ENCODE measurements at places on chromosomes 2 and 18.

DNA sequence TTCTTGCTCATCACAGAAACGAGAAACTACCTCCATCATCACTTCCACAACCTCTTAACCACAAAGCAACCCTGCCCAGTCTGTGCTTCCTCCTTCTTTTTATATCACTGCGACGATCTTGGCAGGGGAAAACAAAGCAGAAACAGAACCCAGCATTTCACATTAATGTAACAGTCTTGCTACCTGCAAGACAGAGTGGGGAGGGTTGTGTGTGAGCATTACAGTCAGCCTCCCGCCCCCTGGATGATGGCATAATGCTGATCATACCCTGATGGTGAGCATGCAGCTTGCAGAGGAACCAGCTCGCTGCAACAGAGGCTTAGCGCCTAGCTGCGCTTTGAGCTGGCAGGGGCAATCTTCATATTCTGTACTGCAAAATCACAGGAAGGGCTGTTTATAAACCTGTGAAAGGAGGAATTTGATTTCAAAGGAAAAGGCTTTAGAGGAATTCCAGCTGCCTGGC, 376.1 kb downstream of the IRS1 start:
- no peak for DNase-seq

- DNase-seq = no peak
Observed at GRCh38 chr2:154826827-154827226, 128.3 kb downstream of the KCNJ3 start.

GRCh38 chr2:235378246-235378645, 115.6 kb upstream of the AGAP1 start:
- no peak for DNase-seq

GRCh38 chr2:112032689-112033465, 22.2 kb upstream of the TMEM87B start:
- DNase-seq = no peak

GRCh38 chr18:76948345-76948744, 126.0 kb downstream of the ZNF236 start:
- no peak for DNase-seq

- DNase-seq = no peak
Observed at GRCh38 chr18:31591628-31592027, at the start of gene TTR. TSS of gene TTR (plus strand) at chr18:31591877. CDS start at chr18:31591903, 26 bp downstream.

DNA sequence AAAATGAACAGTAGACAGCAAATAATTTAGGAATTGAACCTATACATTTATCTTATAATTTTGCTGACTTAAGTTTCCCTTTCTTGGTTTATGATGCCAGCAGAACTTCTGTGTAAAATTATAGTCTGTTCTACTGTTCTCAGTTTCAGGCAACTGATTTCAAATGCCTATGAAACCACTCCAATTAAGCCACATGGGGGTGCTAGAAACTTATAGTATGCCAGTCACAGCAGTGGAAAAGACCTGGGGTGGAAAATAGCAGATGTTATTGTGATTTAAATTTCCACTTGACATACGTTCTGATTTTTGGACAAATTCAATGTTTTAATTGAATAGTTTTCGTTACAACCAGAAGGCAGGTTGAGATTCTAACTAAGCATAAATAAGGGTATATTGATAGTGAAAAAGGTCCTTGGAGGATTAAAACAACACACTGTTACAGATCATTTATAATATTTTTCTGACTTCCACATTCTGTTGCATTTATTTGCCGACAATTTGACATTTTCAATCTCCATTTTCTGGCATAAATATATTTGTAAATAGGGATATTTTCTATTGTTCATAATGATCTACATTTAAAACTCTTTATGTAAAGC, 61.4 kb downstream of the CPS1 start:
- no peak for DNase-seq

DNA sequence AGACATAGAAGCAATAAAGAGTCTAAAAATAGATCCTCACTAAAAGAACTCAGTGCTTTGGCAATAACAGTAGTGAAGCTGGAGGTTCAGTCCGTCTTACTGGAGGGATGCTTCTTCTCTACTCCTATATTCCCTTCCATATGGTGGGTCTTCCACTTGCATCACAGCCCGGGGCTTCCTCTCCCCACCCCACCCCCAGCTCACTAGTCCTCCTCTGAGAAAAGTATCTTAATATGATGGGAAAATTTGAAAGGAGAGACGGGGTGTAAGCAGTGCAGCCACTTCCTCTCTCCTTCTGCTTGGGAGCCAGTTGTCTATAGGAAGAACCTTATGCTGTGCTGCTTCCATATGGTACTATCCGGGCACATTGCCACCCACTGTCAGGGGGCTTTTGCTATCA, 57.2 kb upstream of the SPOPL start:
- DNase-seq = no peak

GRCh38 chr2:241994086-241994485, 124.6 kb downstream of the RTP5 start:
- DNase-seq = no peak

- no peak for DNase-seq
Observed at GRCh38 chr2:27967076-27967475, 76.5 kb downstream of the BABAM2 start.

- no peak for DNase-seq
Observed at GRCh38 chr2:238506371-238507068, 79.8 kb downstream of the ASB1 start.

DNA sequence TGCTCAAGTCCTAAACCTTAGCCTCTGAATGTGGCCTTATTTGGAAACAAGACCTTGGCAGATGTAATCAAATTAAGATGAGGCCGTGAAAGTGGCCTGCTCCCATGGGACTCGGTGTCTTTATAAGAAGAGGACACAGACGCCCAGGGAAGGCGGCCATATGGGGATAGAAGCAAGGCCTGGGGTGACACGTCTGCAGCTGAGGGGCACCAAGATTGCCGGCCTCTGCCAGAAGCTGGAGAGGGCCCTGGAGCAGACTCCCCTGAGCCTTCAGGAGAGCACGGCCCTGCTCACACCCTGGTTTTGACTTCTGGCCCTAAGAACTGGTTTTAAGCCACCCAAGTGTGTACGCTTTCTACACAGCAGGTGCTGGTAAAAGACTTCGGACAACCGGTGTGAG, 29.2 kb upstream of the SALL3 start:
- DNase-seq = no peak

GRCh38 chr2:174780191-174780840, 16.0 kb upstream of the CHRNA1 start:
- DNase-seq = no peak

GRCh38 chr2:99987160-99987559, 155.2 kb downstream of the AFF3 start:
- DNase-seq = no peak

DNA sequence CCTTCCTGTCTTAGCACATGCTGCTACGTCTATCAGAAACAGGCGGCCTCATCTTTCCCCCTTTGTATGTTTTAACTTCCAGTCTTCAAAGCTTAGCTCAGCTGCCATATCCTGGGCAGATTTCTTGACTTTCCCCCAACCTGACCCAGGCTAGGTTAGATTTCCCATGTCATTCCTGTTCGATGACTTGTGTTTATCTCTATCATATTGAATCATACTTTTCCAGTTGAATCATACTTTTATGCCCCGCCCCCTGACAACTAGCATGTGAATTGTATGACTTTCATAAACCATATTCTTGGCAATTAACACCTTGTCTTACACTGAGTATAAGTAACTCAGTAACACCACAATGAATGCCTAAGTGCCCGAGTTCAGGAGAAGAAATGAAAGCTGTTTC, 128.3 kb downstream of the CYRIA start:
- no peak for DNase-seq

DNA sequence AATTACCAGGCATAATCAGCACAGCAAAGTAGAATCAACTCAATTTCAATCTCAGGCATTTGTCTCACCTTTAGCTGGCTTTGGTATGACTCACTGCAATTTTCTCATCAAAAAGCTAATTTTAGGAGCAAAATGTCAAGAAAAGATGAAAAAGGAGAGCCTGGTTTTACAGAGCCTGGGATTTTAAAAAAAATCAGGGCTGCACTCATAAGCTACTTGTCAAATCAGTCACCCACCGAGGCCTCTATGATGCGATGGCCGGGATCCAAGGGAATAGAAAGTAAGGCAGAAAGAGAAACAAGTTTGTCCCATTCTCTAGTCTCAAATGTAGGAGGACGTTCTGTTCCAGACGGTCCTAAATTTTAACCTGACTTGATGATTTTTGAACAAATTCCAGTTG, 170.9 kb downstream of the SOCS6 start:
- no peak for DNase-seq

GRCh38 chr18:45863469-45863868, 38.0 kb downstream of the SIGLEC15 start:
- DNase-seq = no peak

GRCh38 chr18:48621240-48621639, 82.4 kb downstream of the CTIF start:
- no peak for DNase-seq

- no peak for DNase-seq
Observed at GRCh38 chr2:54952425-54952824, 97.8 kb downstream of the RTN4 start.

DNA sequence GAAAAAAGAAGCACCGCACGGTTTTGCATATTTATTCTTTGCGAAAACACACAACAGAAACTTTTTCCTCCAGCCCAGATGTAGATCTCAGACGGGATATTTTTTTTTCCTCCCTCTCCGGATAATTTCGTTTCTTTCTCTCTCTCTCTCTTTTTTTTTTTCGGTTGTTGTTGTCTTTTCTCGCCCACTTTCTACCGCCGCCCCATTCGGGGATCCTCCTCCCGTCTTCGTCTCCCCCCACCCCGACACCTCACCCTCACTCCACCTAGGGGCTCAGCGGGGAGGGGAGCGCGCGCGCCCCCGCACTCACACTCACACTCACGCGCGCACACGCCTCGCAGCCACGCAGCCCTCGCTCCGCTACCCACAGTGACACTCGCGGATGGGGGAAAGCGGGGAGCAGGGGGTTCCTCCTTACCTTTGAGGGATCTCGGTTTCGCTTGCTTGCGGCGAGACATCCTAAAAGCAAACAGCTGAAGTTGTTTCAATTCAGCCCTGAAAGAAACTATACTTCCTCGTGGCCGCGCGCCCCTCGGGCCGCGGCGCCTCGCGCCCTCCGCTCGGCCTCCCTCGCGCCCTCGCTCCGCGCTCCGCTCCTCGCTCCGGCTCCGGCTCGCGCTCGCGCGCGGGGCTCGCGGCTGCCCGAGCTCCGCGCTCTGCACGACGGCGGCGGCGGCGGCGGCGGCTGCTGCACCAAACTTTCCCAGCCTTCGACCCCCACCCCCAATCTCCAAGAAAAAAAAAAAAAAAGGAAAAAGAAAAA, 1.3 kb downstream of the ZNF521 start:
- peak; percentile 6 for DNase-seq

GRCh38 chr2:241837197-241837965, 21.3 kb downstream of the PDCD1 start:
- DNase-seq = no peak

- DNase-seq = no peak
Observed at GRCh38 chr2:85599468-85600234, 2.8 kb downstream of the TMEM150A start.

- DNase-seq = no peak
Observed at GRCh38 chr18:50298443-50299284, 11.2 kb upstream of the CXXC1 start.

GRCh38 chr2:152370783-152371182, 35.8 kb downstream of the FMNL2 start:
- no peak for DNase-seq

DNA sequence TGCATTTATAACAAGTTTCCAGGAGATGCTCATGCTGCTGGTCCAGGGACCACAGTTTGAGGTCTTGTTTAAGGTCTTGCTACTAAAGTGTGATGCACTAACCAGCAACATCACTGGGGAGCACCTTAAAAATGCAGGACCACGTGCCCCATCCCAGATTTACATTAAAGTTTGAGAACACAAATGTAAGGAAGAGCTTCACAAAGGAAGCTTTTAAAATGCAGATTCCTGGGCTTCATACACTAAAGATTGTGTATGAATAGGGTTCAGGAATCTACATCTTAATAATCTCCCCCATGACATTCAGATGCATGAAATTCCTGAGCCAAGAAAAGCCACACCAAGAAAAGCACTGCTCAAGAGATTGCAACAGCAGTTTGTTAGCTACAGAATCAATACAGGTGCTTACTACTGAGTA, 235.3 kb upstream of the TANK start:
- DNase-seq = no peak

DNA sequence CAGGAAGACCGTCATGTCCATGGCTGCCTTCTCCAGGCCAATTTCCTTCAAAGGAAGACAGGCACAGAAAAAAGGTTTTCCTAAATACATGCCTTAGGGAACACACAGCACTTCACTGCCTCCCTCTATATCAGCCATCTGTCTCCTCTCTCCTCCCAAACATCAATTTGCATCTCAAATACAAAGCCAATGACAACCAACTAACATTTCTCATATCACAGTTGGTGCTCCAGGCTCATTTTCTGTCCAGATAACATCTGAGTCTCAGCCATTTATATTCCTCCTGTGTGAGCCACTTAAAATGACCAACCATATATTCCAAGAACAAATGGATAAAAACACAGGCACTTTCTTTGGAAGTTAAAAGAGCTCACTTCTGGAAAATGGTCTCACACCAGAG, 62.5 kb upstream of the ACAA2 start:
- DNase-seq = no peak

DNA sequence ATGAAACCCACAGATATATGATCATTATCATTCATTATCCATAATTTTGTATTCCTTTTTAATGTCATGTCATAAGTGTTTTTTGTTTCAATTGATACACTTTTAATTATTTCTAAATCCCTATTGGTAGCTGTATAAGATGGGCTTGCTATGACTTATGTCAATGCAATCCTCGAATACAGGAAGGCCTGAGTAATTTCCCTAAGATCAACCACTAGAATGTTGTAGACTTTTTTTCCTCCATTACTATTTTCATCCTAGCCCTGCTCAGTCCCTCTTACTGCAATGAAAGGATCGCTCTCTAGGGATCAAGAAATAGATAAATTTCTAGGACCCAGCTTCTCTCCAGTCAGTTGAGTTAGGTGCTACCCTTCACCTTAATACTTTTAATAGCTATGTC, 186.3 kb downstream of the KCNE4 start:
- DNase-seq = no peak

- DNase-seq = no peak
Observed at GRCh38 chr2:223459328-223459939, 142.7 kb downstream of the SCG2 start.

DNA sequence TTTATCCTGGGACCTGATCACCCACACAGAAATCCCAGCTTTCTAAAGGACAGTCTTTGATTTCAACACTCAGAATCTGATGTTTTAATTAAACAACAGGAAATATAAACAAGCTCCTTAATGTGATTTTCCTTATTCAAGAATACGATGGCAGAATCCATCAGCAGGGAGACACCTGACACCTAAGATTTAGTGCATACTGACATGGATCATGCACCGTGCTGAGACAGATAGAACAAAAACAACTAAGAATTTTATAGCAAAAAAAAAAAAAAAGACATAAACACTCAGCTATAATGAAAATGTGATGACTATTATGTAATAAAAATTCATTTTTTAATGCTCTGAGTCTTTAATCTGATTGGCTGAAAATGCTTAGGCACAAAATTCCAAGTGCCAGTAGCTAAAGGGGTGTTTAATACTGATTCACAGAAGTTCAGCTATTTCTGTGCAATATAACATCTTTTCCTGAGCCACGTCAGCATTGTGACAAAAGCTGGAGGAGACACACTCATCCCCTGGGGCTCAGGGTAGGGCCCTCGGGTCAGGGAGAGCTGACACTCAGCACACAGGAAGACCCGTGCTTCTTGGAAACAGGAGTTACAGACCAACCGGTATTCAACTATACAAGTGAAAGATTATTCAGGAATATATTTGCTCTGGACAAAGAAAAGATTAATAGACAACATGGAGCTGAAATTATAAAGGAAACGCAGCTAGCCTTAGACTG, 247.4 kb downstream of the FBXO15 start:
- no peak for DNase-seq

GRCh38 chr18:63162271-63163014, 157.1 kb downstream of the BCL2 start:
- no peak for DNase-seq
